ENCODE measurements at places on chromosomes 2 and 18.

GRCh38 chr2:42073739-42074503 is 26.1 kb downstream of the PKDCC start:
- no peak for DNase-seq

DNA sequence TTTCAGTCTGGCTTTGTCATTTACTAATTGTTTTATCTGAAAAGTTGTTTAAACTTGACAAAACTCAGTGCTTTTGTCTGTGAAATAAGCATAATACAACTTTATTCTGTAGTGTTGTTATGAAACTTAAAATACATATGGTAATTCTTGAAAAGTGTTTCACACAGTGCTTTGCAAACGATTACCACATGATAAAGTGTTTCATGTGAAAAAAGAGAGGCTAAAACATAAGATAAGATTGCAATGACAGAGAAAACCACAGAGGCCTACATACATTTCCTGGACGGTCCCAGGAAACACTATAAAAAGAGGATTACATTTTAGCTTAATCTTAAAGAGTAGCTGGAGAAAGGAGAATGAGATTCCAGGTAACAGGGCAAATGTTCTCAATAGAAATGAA is 1934.6 kb upstream of the LRRTM1 start:
- no peak for DNase-seq

GRCh38 chr2:176494949-176495353 is 225.7 kb downstream of the MTX2 start:
- DNase-seq: no peak

GRCh38 chr2:173990970-173991819 is 26.0 kb upstream of the SP3 start:
- DNase-seq: no peak

- no peak for DNase-seq
Measured at GRCh38 chr2:59029058-59029457, 787.9 kb upstream of the FANCL start.

Data from activated T-cell treated with anti-CD3 and anti-CD28 coated beads for 48 hours (primary cell).